AG09309 (cell line): ENCODE measurements at places on chromosomes 12 and 14.

DNA sequence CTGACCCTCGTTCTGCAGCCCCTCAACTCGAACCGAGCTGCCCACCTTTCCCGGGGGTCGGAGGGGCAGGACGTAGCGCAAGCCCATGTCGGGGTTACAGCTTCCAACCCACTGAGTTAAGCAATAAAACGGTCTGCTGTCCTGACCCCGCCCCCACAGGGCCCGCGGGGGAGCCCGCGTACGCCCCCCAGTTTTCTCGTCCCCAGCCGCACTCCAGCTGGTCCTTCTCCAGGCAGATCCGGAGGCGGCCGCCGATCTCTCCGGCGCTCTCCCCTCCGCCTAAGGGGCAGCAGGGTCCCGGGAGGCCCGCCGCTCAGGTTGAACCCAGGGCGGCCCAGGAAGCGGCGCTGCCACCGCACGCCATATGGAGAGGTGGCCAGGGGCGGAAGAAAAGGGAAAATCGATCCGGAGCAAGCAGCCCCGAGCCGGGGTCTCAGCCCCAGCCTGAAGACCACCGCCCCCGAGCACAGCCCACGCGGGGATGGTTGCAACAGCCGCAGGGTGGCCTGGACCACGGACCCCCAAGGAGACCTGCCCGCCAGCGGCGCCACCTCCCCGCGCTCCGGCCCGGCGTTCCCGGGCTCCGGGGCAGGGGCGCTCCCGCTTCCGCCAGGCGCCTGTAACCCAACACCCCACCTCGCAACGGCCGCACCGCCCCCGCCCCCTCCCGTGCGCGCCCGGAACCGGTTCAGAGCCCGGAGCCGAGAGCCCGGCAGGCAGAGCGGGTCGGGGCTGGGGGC, 760 bp downstream of the ACTN1 start:
- DNase-seq: no peak

DNA sequence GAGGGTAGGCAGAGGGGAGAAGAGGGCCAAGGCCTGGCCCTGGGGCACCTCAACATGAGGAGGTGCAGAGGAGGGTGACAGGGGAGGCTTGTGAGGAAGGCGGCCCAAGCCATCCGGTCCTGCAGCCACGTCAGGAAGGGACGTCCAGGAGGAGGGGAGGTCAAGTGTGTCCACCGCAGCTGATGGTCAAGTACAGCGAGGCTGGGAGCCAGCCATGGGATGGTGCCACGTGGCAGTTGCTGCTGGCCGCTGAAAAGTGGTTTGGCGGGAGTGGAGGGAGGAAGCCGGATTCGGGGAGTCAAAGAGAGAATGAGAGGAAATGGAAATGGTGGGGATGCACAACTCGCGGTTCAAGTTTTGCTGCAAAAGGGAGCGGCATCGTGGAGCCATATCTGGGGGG, 41.2 kb downstream of the PRIMA1 start:
- DNase-seq: no peak

GRCh38 chr12:90301561-90302133, 593.0 kb upstream of the ATP2B1 start:
- DNase-seq: no peak

- no peak for DNase-seq
Measured at GRCh38 chr12:63318313-63318712, 167.3 kb upstream of the AVPR1A start.

DNA sequence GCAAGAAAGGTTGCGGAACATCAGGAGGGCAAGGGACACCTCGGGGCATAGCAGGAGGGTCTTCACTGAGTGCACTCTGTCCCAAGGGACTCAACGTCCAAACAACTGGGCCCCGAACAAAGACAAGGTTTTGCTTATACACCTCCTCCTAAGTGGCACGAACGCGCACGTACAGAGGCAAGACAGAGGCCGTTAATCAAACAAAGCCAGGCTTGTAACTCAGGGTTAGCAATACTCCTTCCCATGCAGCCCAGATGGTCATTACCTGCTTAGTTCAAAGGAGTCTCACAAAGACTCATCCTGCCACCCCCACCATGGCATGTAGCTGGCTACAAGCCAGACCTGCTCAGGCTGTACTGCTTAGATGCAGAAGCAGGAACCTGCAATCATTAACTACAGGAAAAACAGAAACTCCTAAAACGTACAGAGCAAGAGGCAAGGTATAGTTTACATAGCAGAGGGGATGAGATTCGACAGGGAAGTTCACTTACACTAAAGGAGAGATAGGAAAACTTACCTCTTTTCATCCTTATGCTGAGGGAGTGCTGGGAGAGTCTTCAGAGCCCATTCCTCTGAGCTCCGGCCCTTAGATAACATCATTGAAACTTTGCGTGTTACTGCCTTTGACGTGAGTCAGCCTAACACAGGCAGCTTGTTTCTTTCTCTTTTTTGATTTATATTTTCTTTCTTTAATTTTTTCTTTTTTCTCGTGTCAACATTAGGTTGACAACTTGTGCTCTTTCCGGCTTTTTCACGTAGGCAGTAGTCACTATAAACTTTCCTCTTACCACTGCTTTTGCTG, 1319.1 kb downstream of the TMEM121 start:
- no peak for DNase-seq

GRCh38 chr14:88164906-88165534, 158.0 kb downstream of the KCNK10 start:
- no peak for DNase-seq
